Endothelial cell (in vitro differentiated cells): ENCODE measurements at places on chromosomes 6 and 20. TPM values are rescaled to one million over a fixed set of nuclear protein-coding genes. Genes with fewer than 3 reads are reported as not detected.

WFDC12 gene
- not detected for total RNA-seq

CAGE1 gene
- not detected for total RNA-seq

MRPS18A gene
- total RNA-seq, result 45.5 TPM

DYNLT2 gene
- total RNA-seq, result 0.62 TPM

GGTLC1 gene
- total RNA-seq, result not detected

TUBB2B gene
- 93.2 TPM for total RNA-seq

WFDC9 gene
- not detected for total RNA-seq

ZKSCAN3 gene
- 9.5 TPM for total RNA-seq

GRCh38 chr20:10961651-10962288 is 288.0 kb upstream of the JAG1 start:
- no peak for DNase-seq

DNA sequence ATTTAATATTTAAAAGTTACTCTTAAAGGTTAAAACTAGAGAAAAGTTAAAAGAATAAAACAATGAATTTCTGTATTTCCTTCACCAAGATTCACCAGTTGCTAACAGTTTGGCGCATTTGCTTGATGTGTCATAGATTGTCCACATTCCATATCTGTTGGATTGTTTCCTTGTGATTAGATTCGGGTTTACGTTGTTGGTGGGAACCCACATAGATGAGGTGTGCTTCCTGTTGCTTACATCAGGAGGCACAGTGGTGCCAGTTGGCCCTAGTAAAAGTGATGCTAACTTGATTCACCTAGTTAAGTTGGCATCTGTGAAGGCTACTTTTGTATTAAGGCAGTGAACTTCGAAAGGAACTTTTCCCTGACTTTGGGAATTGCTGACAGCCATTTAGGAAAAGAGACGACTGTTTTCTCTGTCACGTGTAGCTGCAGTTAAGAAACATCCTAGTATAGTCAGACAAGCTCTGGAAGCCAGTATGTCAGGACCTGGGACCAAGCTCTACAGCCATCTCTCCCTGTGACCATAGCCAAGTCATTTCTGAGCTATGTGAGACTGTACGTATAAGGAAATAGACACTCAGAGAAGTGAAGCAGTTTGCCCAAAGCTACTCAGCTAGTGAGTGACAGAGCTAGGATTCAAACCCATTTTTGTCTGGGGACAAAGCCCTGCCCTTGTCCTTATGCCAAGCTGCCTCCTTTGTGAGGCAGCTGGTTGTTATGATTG is 49.0 kb downstream of the PPARD start:
- DNase-seq, result no peak

DNA sequence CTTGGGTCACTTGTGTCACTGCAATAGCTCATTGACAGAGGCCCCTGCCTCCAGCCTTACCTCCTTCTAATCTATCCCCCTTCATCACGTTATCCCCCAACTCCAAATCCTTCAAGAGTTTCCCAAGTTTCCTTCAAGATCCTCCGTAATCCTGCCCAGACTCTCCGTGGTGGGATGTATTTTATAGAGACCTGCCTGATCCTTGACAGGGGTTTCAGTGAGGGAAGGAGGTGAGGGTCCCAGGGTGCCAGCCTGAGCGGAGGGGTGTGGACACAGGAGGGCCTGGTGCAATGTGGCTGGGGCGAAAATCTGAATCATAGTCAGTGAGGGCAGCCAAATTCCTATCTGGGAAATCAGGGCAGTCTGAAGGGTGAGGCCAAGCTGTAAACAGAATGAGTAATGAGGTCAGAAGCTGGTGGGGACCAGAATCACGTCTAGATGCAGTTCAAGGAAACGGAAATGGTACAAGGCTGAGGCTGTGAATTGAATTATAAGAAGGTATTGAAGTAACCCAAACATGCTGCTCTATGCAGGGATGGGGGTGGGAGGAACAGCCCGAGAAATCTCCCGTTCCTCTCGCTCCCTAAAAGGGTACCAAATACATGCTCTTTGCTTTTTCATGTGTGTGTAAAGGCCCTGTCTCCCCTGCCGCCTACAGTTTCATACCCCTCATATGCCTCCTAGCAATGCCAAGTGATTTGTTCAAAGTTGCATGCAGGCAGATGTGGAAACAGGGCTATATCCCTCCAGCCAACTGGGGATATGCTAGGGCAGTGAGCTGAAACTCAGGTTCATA is 35.4 kb upstream of the PIM1 start:
- no peak for DNase-seq

GRCh38 chr6:147157930-147158329 is 46.3 kb upstream of the STXBP5 start:
- DNase-seq, result no peak

DNA sequence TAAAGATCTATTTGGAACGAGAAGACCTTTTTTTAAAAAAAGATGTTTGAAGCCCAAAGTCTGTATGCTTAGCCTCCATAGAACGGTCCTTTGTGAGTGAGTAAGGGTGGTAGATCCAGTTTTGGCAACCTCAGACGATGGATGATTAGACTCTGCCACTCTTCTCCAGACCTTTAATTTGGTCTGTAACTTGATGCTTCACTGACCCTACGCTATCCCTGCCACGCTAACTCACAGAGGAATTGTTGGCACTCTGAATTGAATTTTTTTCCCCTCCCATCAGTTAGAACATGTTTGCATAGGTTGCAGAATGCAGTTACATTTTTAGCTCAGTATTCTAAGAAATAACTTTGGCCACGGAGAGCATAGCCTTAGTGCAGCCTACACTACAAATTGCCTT is 15.8 kb upstream of the DEK start:
- DNase-seq, result no peak

DNA sequence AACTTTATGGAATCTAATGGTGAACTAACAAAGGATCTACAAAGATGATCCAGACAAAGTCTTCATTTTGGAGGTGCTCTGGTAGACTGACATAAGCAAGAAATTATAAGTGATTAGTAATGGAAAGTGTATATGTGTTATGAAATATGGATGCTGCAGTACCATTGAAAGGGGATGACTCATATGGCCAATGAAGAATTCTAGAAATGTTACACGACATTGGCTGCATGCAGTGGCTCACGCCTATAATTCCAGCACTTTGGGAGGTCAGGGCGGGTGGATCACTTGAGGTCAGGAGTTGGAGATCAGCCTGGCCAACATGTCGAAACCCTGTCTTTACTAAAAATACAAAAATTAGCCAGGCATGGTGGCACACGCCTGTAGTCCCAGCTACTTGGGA is 23.5 kb downstream of the CFAP206 start:
- no peak for DNase-seq

DNA sequence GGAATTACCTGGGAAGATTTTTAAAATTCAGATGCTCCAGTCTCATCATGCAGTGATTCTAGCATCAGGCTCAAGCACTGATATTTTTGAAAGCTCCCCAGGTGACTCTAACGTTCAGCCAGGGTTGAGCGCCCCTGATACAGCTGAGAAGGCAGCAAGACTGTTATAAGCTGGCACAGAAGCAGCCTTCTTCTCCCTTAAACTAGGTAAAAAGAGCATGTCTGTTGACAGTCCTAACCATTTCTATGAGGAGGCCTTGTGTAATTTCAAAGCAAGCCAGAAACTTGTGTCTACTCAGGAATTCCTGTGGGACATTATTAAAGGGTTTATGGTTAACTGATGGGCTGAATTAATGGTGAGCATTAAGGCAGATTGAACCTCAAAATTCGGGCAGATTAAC is 141.9 kb downstream of the PDE7B start:
- no peak for DNase-seq

- DNase-seq, result no peak
These were observed 465.2 kb downstream of the PHF3 start for GRCh38 chr6:64100702-64101303.

- DNase-seq, result no peak
These were observed 103.1 kb upstream of the SULF2 start for GRCh38 chr20:47888351-47888750.
